Renal pelvis (tissue), 12 donors: ENCODE measurements at places on chromosomes 2 and 18. TPM values are rescaled to one million over a fixed set of nuclear protein-coding genes. Genes with fewer than 3 reads are reported as not detected.

DNA sequence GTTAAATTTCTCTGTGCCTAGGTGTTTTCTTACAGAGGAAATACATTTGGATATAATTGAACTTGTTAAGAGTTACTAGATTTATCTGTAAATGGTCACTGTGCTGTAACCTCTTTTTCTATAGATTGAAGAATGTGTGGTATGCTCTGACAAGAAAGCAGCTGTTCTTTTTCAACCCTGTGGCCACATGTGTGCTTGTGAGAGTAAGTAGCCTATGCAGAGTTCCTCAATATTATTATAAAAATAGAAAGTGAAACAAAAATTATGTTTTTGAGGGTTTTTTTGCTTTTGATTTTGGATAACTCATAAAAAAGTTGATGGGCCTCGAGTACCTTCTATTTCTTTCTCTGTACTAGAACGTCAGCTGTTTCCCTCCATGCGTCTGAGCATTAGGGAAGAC, 112.4 kb downstream of the MIB1 start:
- peak; percentile 47 for DNase-seq

Gene SCYGR4
- polyA plus RNA-seq = not detected

GRCh38 chr18:5516841-5517240, 27.0 kb downstream of the EPB41L3 start:
- DNase-seq = no peak

Gene DUSP11
- 35.3 TPM for polyA plus RNA-seq

GRCh38 chr2:200081811-200082210, 126.4 kb downstream of the MAIP1 start:
- DNase-seq = no peak

DNA sequence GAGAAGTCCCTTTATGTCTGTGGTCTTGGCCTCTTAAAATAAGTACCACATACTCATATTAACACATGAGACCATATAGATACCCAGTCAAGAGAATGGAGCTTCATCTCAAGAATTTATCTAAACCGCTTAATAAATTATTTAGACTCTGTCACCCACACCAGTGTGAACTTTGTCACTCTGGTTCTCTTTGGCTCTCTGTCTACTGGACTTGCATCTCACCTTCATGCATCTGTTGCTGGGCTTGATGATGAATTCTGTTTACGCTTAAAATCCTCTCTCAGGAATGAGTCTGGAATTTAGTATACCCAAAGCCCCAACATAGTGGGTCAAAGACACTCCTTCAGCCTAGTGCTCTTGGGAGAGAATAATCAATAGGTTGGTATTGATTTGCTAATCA, 73.9 kb downstream of the SETBP1 start:
- DNase-seq = no peak

Gene UGT1A6
- 2.8 TPM for polyA plus RNA-seq

Gene PCARE
- polyA plus RNA-seq = 0.46 TPM

Gene EN1
- polyA plus RNA-seq = not detected

DNA sequence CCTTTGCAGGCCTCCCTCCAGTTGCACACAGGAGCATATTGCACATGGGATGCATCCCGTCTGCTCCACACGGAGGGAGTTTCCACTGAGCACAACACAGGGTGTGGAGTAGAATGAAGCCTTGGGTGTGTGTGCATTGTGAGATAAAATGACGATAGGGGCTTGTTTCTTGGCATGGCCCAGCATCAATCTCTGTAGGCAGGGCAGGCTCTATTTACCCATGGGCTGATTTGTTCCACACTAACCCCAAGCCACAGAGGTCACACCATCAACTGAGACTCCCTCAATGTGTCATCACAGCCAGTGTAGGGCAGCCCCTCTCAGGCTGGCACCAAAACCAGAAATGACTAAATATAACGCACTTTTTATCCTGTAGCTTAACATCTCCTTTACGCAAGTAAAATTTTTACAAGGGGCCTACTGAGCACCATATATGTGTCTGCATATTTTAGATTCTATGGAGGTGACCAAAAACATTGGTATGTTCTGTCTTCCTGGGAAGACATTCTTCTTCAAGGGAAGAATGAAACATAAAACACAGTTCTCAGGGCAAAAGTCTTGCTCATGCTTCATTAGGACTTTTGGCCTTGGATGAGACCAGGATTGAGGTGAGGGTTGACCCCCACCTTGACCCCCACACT, 2.7 kb upstream of the GKN1 start:
- DNase-seq = no peak

DNA sequence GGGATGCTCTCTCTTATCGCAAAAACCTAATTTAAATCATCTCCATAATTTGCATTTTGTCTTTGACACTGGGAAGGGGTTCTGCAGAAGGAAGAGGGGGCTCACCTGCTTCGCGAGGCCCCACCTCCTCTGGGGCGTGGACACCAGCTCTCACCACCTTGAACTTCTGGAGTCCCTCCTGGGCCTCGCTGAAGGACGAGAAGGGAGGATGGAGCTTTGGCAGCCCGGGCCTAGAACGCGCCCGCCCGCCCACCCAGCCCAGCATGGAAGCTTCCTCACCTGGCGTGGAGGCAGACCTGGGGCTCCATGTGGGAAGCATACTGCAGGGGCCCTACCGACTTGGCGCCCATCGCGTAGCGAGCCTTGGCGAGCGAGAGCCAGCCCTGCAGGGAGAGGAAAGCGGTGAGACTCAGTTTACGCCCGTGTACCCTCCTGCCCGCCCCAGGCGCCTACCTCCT, 1.1 kb upstream of the IMP4 start:
- no peak for DNase-seq

Gene ARHGEF4
- 6.5 TPM for polyA plus RNA-seq

Gene CTAGE1
- 0.03 TPM for polyA plus RNA-seq

DNA sequence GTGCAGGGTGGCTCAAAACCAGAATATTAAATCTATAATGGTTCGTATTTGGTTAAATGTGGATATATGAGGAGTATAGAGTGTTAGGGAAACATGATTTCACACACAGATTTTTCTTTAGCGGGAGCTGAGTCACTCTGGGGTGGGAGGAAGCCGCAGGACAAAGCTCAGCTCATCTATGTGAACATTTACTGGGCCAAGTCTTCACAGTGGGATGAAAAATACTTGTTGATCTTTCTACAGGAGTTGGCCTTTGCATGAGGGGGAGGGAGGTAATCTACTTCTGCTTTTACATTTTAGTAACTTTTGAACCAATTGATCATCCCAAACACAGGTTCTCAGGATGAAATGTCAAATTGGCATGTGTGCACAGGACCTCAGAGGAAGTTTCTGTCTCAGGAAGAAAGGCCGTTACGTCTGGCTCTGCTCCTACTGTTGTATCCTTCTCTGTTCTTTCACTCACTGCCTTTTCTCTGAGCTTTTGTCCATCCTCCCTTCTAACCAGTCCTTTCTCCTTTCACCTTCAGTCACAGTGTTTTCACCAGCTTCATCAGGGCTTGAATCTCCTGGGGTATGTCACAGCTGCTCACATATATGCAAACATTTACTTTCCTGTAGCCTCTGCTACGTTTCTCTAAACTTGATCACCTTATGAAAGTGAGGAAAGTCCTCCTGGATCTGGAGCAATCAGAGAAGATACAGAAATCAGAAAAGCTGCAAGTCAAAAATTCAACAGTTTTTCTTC, 943.3 kb upstream of the FANCL start:
- DNase-seq = no peak

Gene POTEI
- polyA plus RNA-seq = 0.50 TPM

DNA sequence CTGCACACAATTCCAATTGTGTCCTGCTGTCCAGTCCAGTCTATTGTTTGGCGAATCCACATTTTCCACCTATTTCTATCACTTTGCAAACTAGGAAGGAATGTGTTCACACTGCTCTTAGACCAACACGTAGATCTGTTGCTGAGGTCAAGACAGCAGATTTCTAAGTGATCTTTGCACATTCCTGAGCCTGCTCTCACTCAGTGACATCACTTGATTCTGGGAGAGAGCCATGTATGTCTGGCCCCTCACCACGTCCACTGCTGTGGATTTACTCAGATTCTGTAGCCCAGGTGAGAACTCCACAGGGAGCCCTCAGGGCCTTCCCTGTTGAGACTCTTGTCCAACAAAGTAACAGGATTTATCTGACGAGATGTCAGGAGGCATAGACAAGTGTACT, 317.2 kb downstream of the TSN start:
- no peak for DNase-seq

DNA sequence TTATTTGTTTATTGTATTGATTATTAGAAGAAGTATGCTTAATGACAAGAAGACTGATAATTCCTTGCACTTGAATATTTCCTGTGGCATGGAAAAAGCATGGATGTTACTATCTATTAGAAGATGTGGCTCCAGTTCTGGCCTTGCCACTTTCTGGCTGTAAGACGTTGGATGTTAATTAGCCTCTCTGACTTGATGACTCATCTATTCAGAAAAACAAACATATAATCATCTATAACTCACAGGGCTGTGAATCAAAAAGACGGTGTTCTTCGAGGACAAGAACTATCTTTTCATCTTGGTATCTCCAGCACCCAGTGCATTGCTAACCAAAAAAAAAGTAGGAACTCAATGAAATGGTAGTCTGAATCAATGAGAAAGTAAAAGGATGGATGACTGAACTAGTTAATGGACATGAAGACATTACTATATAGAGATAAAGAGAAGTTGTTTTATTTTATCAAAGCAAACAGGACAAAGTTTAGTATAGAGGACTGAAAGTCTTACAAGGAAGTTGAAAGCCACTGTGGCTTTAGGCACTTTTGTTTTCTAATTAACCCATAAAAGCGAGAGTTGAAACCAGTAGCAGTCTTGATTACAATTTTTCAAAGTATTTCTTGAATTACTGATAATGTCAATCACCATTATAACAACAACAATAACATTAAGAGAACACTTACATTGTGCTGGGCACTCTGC, 145.3 kb downstream of the RND3 start:
- no peak for DNase-seq

DNA sequence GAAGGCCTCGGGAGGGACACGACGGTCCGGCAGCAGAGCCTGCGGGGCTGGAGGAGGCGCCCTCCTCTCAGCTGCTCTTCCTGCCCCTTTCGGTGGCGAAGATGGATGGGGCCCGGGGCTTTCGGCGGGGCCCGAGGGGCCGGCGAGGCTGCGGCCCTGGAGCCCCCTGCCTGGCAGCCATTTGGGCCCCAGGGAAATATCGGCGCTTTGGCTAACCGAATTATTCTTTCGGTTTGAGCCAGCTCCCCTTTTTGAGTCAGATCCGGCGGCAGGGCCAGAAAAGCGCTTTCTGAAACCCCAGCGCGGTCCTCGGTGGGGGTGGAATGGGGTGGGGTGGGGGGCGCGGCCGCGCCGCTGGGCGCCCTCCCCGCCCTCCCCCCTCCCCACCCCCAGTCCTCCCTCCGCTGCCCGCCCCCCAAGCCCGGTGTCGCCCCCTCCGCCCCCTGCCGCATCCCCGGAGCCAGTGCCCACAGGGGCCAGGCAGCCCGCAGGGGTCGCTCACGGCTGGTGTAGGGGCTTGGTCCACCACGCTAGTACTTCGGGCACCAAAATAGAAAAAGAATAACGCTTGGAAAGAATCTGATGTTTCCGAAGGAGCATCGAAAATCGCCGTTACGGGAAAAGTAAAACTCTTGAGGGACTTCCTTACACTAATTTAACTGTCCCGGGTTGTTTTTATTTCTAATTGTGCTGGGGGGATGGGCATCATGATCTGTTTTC, 9.1 kb upstream of the ARID5A start:
- DNase-seq = no peak

DNA sequence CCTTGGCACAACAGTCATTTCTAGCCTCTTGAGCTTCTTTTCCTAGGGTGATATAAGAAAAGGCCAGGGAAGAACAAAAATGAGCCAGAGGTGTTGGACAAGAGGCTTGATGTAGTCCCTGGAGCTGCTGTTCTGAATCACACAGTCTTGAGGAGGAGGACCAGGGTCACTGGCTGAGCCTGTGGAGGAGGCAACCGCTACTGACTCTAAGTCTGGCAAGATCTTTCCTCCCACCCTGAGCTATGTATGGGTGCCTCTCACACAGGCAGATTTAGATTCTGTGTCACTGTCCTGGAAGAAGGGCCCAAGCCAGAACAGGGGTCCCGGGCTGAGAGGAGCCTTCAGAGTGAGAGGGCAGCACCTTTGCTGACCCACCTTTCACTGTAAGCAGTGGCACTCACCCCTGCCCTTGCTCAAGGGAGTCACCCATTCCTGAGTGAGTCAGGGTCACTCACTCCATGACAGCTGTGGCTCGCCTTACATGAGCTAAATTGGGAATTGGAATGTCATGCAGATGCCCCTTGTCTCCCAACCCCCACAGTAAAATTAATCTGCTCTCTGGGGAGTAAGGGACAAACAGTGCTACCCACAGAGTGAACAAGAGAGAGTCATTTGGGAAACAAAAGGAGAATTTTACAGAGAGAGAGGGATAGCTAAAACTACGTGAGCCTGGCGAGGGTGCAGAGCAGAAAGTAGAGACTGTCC, at the start of gene TRIM54:
TSS of gene TRIM54 (plus strand) at position 575 of the 705 bp plus-strand sequence. CDS start 303 bp downstream, outside the sequence.
- no peak for DNase-seq

Gene C2orf78
- polyA plus RNA-seq = not detected

DNA sequence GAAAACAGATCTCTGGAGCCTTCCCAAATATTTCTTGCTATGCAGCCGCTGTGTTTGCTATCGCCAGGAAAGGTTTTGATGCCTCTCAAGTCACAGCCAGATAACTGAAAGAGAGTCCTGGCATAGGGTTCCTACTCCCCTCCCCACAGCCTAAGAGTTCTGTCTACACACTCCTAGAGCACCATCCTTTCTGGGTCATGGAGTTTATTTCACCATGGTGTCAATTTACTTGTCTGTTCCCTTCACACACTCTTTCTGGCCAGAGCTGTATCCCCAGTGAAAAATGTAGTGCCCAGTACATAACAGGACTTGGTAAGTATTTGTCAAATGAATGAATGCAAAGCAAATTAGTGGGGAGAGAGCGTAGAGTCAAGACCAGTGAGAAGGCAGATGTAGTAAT, 185.3 kb downstream of the HAUS1 start:
- DNase-seq = no peak

Gene NTSR2
- polyA plus RNA-seq = not detected

GRCh38 chr2:220687231-220687843, 884.8 kb downstream of the EPHA4 start:
- peak; percentile 37 for DNase-seq

Gene CIB4
- 0.28 TPM for polyA plus RNA-seq

Gene MOCOS
- 1.2 TPM for polyA plus RNA-seq

- no peak for DNase-seq
Observed at GRCh38 chr2:182103526-182103925, 117.9 kb downstream of the PPP1R1C start.

- no peak for DNase-seq
Observed at GRCh38 chr2:28602751-28603639, 107.1 kb downstream of the PLB1 start.

Gene POTEC
- polyA plus RNA-seq = 0.11 TPM

Gene ZAP70
- 2.4 TPM for polyA plus RNA-seq

Gene OTOS
- polyA plus RNA-seq = not detected

- peak; percentile 45 for DNase-seq
Observed at GRCh38 chr2:173571021-173571821, 216.5 kb downstream of the CDCA7 start.
